ENCODE measurements at places on chromosomes 13 and 19.

GRCh38 chr13:42229287-42229686 is 42.7 kb upstream of the AKAP11 start:
- DNase-seq = no peak

- no peak for DNase-seq
These were observed 9.5 kb downstream of the NFILZ start for GRCh38 chr19:8639821-8640401.

GRCh38 chr13:109384491-109385241 is 401.7 kb downstream of the IRS2 start:
- DNase-seq = no peak

- no peak for DNase-seq
These were observed 23.8 kb downstream of the NAXD start for GRCh38 chr13:110638814-110639806.

DNA sequence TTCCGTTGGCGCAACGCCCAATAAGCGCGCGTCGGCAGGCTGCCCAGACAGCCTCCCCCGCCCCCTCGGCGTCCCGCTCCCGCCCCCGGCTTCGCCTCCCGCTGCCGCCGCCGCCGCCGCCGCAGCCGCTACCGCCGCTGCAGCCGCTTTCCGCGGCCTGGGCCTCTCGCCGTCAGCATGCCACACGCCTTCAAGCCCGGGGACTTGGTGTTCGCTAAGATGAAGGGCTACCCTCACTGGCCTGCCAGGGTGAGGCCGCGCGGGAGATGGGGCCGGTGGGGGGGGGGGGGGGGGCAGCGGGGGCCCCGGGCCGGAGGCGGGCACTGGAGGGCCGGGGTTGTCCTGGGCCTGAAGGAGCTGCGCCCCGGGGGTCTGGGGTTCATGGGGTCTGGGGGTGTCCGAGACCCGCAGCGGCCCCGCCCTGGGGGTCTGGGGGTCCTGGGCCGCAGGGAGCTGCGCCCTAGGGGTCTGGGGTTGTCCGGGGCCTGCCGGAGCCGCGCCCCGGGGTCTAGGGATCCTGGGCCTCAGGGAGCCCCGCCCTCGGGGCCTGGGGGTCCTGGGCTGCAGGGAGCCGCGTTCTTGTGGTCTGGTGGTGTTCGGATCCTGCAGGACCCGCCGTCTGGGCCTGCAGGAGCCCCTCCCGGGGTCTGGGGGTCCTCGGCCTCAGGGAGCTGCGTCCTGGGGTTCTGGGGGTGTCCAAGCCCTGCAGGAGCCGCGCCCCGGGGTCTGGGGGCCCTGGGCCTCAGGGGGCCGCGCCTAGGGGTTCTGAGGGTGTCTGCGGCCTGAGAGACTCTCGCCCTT is at the start of gene HDGFL2:
Gene HDGFL2, plus strand, starts transcription at position 124 of the 801 bp plus-strand sequence. Its CDS starts 54 bp downstream, at position 178.
- no peak for DNase-seq

- DNase-seq = no peak
These were observed 355.0 kb downstream of the MYO16 start for GRCh38 chr13:108984251-108984920.

DNA sequence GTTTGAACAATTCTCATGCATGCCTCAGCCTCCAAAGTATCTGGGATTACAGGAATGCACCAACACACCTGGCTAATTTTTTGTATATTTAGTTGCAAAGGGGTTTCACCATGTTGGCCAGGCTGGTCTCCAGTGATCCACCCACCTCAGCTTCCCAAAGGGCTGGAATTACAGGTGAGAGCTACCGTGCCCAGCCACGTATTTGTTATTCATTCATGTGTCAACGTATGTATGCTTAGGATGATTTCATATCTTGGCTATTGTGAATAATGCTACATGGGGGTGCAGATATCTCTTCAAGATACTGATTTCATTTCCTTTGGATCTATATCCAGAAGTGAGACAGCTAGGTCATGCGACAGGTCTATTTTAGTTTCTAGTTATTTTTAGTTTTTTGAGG is 113.4 kb downstream of the TSHZ3 start:
- no peak for DNase-seq

GRCh38 chr13:75384879-75385707 is 96.9 kb downstream of the TBC1D4 start:
- no peak for DNase-seq

GRCh38 chr13:72983085-72983768 is 75.6 kb upstream of the KLF5 start:
- no peak for DNase-seq

DNA sequence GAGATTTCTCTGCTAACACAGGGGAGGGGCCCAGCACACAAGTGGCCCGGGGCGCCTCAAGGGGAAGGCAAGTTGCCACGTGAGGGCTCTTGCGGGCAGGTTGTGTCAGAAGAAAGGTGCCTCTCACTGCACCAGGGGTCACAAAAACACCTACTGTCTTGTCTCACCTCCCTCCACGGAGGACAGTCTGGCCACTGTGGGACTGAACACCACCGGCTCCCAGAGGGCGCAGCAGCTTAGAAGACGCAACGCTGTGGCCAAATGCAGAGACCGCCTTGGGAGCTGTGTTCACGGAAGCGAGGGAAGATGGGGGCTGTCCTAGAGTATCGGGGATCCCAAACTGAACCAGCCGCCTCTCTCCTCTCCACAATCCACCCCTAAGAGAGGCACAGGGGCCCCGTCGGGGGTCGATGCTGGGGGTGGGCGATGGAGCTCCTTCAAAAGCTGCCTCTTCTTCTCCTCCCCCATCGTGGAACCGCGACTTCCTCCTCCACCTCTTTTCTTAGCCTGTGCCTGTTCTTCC is 177.5 kb downstream of the FOXO1 start:
- DNase-seq = no peak

DNA sequence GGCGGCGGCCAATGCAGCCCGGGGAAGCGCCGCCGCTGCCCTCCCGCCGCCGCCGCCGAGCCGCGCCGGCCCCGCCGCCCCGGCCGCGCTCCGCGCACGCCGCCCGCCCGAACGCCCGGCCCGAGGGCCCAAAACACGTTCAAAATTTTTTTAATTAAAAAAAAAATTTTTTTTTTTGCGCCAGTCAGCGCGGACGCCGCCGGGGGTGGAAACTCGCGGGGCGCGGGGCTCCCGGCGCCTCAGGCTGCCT is 468 bp downstream of the HMGB1 start:
- no peak for DNase-seq

DNA sequence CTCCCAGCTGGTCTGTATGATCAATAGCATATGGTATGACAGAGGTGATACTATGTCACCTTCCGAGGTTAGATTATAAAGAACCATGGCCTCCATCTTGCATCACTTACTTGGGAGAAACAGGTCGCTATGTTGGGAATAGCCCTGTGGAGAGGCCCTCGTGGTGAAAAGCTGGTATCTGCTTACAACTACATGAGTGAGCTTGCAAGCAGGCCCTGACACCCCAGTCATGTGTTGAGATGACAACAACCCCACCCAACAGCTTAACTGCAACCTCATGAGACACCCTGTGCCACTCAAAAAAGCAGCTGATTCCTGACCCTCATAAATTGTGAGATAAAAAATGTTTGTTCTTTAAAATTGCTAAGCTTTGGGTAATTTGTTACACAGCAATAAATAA is 18.8 kb downstream of the MTRF1 start:
- DNase-seq = no peak

GRCh38 chr13:27952876-27953675 is 16.0 kb downstream of the CDX2 start:
- DNase-seq = no peak

DNA sequence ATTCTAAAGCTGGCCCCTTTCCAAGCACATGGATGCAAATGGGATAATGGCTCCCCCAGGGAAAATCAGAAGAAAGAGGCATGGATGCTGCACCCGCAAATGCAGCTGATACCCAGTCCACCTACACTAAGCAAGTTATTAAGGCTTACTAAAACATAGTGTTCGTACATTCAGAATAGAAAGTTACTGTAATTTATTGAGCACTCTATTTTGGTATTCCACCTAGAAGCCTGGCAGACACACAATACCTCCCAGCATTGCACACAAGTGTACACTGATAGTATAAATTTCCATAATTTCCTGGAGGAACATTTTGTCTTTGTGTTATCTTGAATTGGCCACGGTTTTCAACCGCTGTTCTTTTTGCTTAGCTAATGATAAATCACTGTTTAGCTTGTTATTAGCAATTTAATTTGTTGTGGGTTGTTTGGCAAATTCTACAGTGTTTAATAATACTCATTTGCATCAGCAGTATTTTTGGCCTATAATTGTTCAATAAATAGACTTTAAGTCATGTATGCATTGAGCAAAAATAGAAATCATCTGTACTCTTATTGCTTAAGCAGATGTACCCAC is 94.5 kb upstream of the MRI1 start:
- no peak for DNase-seq

GRCh38 chr19:39916851-39917396 is 17.5 kb downstream of the FCGBP start:
- DNase-seq = no peak

GRCh38 chr13:113367771-113368170 is 3.8 kb upstream of the GRTP1 start:
- DNase-seq = no peak

GRCh38 chr13:74066937-74067336 is 67.3 kb downstream of the KLF12 start:
- DNase-seq = no peak

- no peak for DNase-seq
These were observed 15.0 kb downstream of the EPS15L1 start for GRCh38 chr19:16456652-16457194.

GRCh38 chr13:46796129-46796514 is 839 bp downstream of the ESD start:
- DNase-seq = no peak

DNA sequence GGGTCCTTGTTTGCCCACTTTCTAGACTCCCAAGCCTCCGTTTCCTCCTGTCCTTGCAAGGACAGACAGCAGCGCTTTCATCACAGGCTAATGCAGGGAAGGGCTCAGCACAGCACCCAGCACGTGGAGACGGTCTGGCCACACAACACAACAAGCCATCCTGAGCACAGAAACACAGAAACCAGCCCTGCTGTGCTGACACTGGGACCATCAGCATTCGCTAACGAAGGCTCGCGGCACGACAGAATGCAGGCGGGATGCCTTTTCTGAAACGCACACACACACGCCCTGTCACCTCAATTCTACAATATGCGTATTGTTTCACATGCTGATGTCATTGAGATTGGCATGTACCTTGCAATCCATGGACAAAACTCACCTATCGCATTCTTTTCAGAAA is 12.9 kb downstream of the AKT2 start:
- DNase-seq = no peak

DNA sequence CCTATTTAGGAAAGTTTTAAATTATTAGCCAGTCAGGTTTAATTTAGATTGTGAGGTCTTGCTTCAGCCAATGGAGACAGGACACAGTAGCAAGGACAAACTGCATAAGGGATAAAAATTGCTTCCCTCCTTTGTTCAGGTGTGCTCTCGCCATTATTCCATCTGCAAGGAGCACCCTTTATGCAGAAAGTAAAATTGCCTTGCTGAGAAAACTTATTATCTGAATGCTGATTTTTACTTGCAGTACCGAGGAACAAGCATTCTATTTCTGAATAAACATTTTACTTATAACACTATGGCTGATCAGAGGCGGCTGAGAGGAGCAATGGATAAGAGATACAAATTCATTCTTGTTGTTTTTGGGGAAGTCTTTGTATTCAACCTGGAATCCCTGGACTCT is 8.0 kb downstream of the CYP4F22 start:
- no peak for DNase-seq

- no peak for DNase-seq
These were observed 20.2 kb upstream of the PGLS start for GRCh38 chr19:17491287-17491686.

DNA sequence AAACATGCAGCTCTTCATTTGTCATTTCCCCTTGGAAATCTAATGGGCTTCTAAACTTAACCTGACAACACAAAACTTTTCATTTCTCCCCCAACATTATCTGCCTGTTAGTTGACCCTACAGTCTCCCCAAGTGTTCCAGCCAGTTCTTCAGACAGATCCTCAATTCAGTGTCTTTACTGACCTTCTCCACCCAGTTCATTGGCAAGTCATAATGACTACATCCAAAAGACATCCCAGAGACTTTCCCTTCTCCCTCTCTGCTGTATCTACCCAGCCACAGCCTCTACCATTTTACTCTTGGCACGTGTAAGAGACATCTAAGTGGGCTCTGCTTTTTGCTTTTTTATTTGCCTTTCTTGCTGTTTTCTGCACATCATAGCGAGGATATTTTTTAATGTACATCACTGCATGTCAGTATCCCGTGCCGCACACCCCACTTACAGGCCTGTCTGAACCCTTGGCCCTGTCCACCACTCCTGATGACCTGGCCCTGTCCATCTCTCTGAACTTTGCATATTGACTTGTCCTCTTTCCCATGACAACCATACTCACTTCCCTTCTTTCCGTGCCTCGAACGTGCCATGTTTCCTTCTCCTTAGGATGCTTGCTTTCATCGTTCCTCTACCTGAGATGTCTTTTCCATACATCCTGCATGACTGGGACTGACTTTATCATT is 391.9 kb downstream of the IRS2 start:
- no peak for DNase-seq

GRCh38 chr13:110387451-110388107 is 80.5 kb downstream of the COL4A2 start:
- DNase-seq = no peak

DNA sequence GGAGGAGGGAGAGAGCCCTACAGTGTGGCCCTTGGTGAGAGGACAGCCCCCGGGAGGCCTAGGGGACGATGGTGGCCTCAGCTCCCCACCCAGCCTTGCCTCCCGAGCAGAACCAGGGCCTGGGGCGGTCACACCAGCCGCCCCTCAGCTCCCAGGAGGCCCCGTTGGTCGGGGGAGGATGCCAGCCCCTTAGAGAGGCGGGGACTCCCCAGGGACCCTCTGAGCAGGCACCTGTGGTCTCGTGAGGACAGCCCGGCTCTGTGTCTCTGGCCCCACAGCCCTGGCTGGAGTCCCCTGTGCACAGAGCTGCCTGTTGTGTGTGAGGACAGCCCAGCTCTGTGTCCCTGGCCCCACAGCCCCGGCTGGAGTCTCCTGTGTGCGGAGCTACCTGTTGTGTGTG is 158.8 kb downstream of the KDM4B start:
- DNase-seq = no peak
